ENCODE measurements at places on chromosomes 13 and 19. TPM values are rescaled to one million over a fixed set of nuclear protein-coding genes. Genes with fewer than 3 reads are reported as not detected.
A peak's percentile ranks its signal among the peaks of the same experiment; 100 is the strongest.

MBD3L2 gene
- total RNA-seq = not detected

- no peaks in the 10 kb centered on the region for H3K36me3 ChIP-seq
- no peaks in the 10 kb centered on the region for H3K27me3 ChIP-seq
- no peak overlapping the region for H3K27ac ChIP-seq
- peaks cover 6% of the 10 kb centered on the region for H3K4me1 ChIP-seq
- no peak overlapping the region for H3K4me3 ChIP-seq
Measured at GRCh38 chr19:19068659-19069654, 5.2 kb downstream of the SLC25A42 start.

DNA sequence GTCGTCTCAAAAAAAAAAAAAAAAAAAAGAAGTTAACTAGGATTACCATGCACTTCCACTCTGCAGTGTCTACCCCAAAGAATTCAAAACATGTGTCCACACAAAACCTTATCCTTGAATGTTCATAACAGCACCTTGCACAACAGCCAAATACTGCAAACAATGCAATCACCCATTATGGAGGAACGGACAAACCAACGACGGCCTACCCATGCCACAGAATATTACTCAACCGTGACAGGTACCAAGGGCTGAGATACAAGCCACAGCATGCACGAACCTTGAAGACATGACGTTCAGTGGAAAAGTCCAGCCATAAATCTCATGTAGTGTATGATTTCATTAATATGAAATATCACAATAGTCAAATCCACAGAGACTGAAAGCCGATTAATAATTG lies 3.0 kb upstream of the SHISA7 start:
- no peak for DNase-seq
- H3K36me3 ChIP-seq = no peaks in the 10 kb centered on the region
- H3K4me1 ChIP-seq = no peaks in the 10 kb centered on the region
- H3K27ac ChIP-seq = no peak overlapping the region
- peaks cover 42% of the 10 kb centered on the region for H3K27me3 ChIP-seq
- H3K4me3 ChIP-seq = no peak overlapping the region

- H3K27ac ChIP-seq = no peak overlapping the region
- H3K4me3 ChIP-seq = no peak overlapping the region
- H3K4me1 ChIP-seq = no peaks in the 10 kb centered on the region
- no peaks in the 10 kb centered on the region for H3K36me3 ChIP-seq
Measured at GRCh38 chr19:51094696-51095279, 12.1 kb upstream of the KLK14 start.

GRCh38 chr13:48908381-48909055 lies 67.2 kb upstream of the FNDC3A start:
- H3K27ac ChIP-seq = no peak overlapping the region
- H3K4me3 ChIP-seq = no peak overlapping the region
- H3K27me3 ChIP-seq = no peaks in the 10 kb centered on the region

- no peak for DNase-seq
- H3K4me3 ChIP-seq = no peak overlapping the region
- no peaks in the 10 kb centered on the region for H3K27me3 ChIP-seq
- H3K36me3 ChIP-seq = no peaks in the 10 kb centered on the region
Measured at GRCh38 chr13:64066711-64067110, 2651.1 kb upstream of the PCDH20 start.

DNA sequence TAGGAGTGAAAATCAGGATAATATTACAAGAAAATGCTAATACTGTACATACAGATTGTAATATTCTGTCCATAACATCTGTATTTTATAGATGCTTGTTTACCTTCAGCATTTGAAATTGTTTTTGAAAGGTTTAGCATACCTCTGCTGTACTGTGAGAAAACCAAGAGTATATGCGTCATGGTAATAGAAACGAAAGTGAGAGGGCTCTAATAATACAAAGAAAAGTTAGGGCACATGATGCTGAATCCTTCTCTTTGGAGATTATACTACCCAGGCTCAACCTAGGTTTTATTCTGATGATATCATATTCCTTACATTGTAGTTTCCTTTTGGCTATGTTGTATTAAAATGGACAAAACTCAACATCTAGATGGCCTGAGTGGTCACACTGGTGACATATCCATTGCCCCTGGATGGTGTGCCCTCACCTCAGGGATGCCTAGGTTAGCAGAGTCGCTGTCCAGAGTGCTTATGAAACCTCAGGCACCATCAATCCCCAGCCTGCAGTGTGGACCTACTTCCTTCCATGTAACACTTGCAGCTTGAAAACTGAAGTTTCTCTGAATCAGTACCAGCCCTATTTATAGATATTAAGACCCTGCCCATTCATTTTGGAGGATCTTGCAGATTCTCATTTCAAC lies 253.7 kb downstream of the KCTD12 start:
- H3K27ac ChIP-seq = no peak overlapping the region
- no peak for DNase-seq
- no peaks in the 10 kb centered on the region for H3K36me3 ChIP-seq
- H3K4me1 ChIP-seq = no peaks in the 10 kb centered on the region

GRCh38 chr19:29421196-29421545 lies 104.6 kb upstream of the VSTM2B start:
- H3K4me3 ChIP-seq = no peak overlapping the region
- no peaks in the 10 kb centered on the region for H3K4me1 ChIP-seq
- H3K27ac ChIP-seq = no peak overlapping the region
- no peaks in the 10 kb centered on the region for H3K36me3 ChIP-seq
- H3K27me3 ChIP-seq = no peaks in the 10 kb centered on the region
- no peak for DNase-seq

PSG1 gene
- total RNA-seq = not detected

ARHGEF18 gene
- total RNA-seq = 89.9 TPM

DNA sequence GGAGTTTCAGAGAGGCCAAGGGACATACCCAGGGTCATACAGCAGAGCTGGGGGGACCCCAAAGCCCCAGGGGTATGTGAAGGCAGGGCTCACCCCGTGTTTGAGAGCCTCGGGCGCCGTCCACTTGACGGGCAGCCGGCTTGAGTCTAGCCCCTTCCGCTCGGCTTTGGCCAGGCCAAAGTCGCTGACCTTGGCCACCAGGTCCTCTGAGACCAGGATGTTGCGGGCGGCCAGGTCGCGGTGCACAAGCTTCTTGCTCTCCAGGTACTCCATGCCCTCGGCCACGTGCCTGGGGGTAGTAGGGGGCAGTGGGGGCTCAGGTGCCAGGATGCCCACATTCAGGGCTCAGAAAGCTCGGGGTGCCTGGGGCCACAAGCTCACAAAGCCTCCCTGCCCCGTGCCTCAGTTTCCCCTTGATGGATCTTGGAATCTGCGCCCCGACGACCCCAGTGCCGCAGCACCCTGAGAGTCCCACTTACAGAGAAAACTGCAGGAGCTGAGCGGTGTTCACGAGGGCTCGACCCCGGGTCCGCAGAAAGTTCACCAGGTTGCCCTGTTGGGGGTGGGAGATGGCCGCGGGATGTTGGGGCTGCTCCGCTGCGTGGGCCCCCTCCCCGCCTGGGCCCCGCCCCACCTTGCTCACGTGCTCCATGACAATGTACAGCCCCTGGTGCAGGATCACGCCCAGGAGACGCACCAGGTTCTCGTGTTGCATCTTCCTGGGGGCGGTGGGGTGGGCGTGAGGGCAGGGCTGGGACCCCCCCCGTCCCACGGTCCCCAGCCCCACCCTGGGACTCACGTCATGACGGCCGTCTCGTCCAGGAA lies 7.1 kb downstream of the MATK start:
- H3K36me3 ChIP-seq = no peaks in the 10 kb centered on the region
- H3K27me3 ChIP-seq = no peaks in the 10 kb centered on the region
- no peak overlapping the region for H3K27ac ChIP-seq
- no peak overlapping the region for H3K4me3 ChIP-seq

DNA sequence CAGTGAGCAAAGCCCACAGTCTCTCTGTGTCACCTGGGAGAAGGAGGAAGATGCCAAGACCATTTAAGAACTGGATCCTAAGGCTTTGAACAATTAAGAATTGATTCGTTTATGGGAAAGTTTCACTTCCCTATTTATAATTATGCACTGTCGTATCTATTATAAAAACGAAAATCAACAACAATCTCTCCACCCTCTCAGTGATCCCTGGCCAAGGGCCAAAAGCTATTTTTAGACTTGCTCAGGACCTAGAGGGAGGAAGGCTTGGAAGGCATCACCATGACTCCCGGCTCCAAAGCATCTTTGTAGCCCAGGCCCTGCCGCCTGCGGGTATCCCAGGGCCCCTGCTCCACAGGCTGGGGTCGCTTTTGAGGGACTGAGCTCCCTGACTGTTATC lies 1.3 kb downstream of the RHPN2 start:
- peak overlapping the region; percentile 76 for H3K4me3 ChIP-seq
- H3K36me3 ChIP-seq = no peaks in the 10 kb centered on the region
- peaks cover 6% of the 10 kb centered on the region for H3K4me1 ChIP-seq
- H3K27me3 ChIP-seq = no peaks in the 10 kb centered on the region
- DNase-seq = peak; percentile 86

- no peaks in the 10 kb centered on the region for H3K4me1 ChIP-seq
- no peak overlapping the region for H3K4me3 ChIP-seq
- DNase-seq = no peak
- no peaks in the 10 kb centered on the region for H3K36me3 ChIP-seq
- no peak overlapping the region for H3K27ac ChIP-seq
- H3K27me3 ChIP-seq = no peaks in the 10 kb centered on the region
Measured at GRCh38 chr19:4513248-4513647, 5.0 kb downstream of the PLIN4 start.

RAB20 gene
- 32.1 TPM for total RNA-seq

- peak overlapping the region; percentile 49 for H3K27ac ChIP-seq
- DNase-seq = no peak
- no peaks in the 10 kb centered on the region for H3K4me1 ChIP-seq
- no peaks in the 10 kb centered on the region for H3K27me3 ChIP-seq
- no peaks in the 10 kb centered on the region for H3K36me3 ChIP-seq
Measured at GRCh38 chr13:48571126-48571913, 38.4 kb upstream of the RCBTB2 start.

DNA sequence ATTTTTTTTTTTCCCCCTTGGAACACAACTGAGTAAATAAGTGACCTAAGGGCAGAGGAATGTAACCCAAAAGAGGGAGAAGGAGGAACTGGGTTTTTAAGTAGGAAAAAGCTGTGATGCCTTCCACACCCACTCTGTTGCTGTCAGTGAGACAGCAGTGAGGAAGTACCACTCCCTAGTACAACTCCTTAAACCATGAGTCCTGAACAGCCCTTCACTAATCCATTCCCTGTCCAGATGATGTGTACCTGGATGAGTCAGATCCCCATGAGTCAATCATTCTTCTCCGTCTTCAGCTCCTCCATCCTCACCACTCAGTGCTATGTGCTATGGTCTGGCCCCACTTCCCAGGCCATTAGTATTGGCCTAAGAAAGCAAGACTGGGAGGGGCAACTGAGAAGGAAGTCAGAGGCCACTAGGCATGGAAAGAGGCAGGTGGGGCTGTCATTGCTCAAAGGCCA lies 12.9 kb upstream of the CXCL17 start:
- H3K36me3 ChIP-seq = no peaks in the 10 kb centered on the region
- DNase-seq = peak; percentile 82
- H3K4me3 ChIP-seq = no peak overlapping the region

APOC4 gene
- total RNA-seq = not detected

DNA sequence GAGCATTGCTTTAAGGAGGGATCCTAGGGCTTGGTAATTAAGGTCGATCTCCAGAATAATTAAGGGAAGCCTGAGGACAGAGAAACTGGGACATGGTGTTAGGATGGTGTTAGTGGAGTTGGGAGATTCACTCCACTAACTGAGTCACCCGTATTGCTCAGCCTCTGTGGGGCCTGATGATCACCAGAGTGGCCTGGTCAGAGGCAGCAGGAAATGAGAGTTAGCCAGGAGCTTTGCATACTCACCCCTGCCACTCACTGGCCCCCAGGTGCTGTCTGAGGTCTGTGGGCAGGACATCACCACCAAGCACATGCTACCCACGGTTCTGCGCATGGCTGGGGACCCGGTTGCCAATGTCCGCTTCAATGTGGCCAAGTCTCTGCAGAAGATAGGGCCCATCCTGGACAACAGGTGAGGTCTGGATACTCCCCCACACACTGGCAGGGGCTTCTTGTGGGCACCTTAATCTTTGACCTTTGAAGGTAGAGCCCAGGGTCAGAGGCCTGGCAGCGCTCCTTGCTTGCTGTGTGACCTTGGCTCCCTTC lies 32.1 kb downstream of the PPP2R1A start:
- no peak overlapping the region for H3K27ac ChIP-seq
- no peak for DNase-seq
- no peaks in the 10 kb centered on the region for H3K27me3 ChIP-seq
- no peak overlapping the region for H3K4me3 ChIP-seq
- peaks cover 43% of the 10 kb centered on the region for H3K36me3 ChIP-seq

GRCh38 chr13:79183231-79183630 lies 222.8 kb downstream of the RBM26 start:
- H3K36me3 ChIP-seq = no peaks in the 10 kb centered on the region
- DNase-seq = no peak
- H3K4me1 ChIP-seq = no peaks in the 10 kb centered on the region
- no peaks in the 10 kb centered on the region for H3K27me3 ChIP-seq
- H3K4me3 ChIP-seq = no peak overlapping the region
- no peak overlapping the region for H3K27ac ChIP-seq

VWA8 gene
- 23.8 TPM for total RNA-seq

DNA sequence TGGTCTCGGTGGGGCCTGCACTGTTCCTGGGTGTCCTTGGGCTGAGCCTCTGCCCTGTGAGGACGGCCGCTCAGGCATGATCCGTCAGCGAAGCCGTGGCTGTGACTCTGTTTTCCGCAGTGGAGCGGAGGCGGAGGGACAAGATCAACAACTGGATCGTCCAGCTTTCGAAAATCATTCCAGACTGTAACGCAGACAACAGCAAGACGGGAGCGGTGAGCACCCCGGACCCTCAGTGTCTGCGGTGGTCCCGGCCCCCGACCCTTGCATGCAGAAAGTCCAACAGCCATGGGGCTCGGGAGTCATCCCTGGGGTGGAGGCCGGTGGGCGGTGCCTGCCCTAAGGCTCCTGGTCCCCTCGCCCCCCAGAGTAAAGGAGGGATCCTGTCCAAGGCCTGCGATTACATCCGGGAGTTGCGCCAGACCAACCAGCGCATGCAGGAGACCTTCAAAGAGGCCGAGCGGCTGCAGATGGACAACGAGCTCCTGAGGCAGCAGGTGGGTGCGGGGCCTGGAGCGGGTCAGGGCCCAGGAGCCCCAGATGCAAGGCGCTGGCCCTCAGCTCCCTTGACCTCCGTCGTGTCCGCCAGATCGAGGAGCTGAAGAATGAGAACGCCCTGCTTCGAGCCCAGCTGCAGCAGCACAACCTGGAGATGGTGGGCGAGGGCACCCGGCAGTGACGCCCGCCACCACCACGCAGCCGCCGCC lies 3.6 kb upstream of the HAMP start:
- H3K4me1 ChIP-seq = no peaks in the 10 kb centered on the region
- H3K27ac ChIP-seq = no peak overlapping the region
- no peaks in the 10 kb centered on the region for H3K27me3 ChIP-seq
- H3K4me3 ChIP-seq = no peak overlapping the region
- DNase-seq = no peak

GRCh38 chr13:89205856-89206520 lies 1534.8 kb downstream of the SLITRK5 start:
- no peaks in the 10 kb centered on the region for H3K4me1 ChIP-seq
- no peaks in the 10 kb centered on the region for H3K36me3 ChIP-seq
- no peak overlapping the region for H3K27ac ChIP-seq
- H3K27me3 ChIP-seq = no peaks in the 10 kb centered on the region
- H3K4me3 ChIP-seq = no peak overlapping the region
- no peak for DNase-seq

ZNF17 gene
- 6.9 TPM for total RNA-seq

URI1 gene
- total RNA-seq = 41.4 TPM

CYP4F8 gene
- total RNA-seq = not detected

Data from colonic mucosa (tissue), 4 donors.